ENCODE measurements at places on chromosomes 7 and 10. TPM values are rescaled to one million over a fixed set of nuclear protein-coding genes. Genes with fewer than 3 reads are reported as not detected.

The RBM28 gene
- 23.7 TPM for total RNA-seq

The METTL2B gene
- 29.0 TPM for total RNA-seq

The AMZ1 gene
- 0.14 TPM for total RNA-seq

The KNDC1 gene
- total RNA-seq, result not detected

The ZNF487 gene
- 2.7 TPM for total RNA-seq

The TCAF2 gene
- 4.7 TPM for total RNA-seq

The CALHM3 gene
- total RNA-seq, result not detected
